Astrocyte of the cerebellum (primary cell): ENCODE measurements at places on chromosomes 11 and 22.

DNA sequence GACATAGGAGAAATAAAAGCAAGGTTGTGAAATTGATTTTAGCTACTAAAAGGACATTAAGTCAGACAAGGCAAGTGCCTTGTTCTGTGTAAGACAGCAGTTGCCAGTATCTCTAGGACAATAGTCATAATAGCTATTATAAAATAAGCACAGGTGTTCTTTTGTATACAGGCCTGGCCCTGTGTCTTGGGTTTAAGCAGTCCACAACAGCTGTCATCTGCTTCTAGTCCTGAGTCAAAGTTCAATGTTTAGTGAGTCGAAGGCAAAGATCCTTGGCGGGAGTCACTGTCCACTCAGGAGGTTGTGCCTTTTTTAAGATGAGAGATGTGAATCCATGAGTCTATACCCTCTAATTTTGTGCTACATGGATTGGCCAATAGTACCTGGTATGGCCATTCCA is 79.5 kb downstream of the SC5D start:
- no peak for DNase-seq

DNA sequence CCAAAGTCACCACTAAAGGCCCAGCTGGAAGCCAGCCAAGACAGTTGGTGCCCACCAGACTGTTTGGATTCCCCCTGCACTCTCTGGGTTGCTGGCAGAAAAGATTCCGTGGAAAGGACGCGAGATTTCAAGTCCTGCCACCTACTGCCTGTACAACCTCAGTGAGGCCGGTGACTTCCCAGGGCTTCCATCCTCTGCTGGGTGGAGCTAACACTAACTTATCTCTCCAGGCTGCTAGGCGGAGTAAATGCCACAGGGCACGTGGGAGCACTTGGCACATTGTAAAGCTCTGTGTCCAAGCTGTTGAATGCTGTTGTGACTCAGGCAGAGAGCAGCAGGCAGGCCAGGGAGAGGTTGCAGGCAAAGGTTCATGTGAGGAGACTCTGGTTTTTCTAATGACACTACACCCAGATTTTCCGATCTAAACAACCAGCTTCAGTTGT is 50.9 kb upstream of the CDON start:
- peak; percentile 70 for DNase-seq

DNA sequence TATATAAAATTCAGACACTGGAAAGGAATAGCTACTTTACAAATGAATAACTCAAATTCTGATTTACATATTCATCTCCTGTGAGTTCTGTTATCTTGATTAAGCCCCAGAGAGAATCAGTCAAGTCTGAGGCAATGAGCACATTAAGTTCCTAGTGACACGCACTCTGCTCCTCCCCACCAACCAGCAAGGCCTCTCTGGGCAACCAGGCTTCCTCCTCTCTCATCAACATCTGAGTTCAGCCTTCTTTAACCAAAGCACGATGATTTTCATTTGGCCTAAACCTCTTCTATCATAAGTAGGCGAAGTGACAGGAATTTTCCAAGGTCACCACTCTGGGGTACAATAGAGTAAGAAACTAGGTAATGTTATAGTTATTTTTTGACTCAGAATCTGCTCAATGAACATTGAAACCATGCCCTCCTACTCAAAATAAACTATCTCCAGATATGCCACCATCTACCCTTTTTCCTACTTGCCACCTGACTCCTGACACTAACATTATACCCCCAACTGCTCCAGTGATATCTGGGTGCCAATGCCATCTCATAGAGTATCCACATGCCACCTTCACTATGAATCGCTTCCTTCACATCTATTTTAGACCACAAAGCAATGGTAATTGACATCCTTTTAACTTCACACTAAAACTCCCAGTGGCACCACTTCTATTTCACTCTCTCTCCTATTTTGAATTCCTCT is 114.8 kb downstream of the FAM76B start:
- no peak for DNase-seq

DNA sequence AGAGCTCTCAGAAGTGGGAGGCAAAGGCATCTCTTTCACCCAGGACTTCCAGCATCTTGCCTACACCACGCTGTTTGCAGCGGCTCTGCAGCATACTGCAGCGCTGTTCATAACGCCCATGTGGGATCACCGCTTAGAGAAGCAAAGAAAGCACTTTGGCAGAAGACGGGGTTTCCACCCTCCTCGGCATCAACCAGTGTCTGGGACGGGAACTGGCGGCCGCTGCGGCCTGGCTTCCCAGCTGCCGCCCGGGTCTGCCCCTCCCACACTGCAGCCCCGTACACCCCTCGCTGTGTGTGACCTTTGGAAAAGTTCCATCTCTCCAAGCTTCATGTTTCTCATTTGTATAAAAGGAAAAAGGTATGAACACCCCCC is 545 bp upstream of the TIRAP start:
- no peak for DNase-seq

DNA sequence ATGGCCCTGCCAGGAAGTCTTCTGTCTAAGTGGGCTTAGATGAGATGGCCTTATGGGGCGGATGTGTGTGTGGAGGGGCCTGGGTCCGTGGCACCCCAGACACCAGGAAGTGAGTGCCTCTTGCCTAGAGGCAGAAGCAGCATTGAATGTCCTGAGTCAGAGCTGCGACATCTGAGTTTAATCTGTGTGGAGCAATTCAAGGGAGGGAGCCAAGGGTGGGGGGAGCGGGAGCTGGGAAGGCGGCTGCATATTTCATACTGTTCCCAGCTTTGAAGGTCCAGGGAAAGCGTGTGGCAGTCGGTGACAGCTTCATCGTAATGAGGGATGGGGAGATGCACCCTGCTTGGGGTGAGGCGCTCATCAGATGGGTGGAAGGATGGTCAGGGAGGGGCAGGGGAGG is 73.5 kb upstream of the THY1 start:
- no peak for DNase-seq

DNA sequence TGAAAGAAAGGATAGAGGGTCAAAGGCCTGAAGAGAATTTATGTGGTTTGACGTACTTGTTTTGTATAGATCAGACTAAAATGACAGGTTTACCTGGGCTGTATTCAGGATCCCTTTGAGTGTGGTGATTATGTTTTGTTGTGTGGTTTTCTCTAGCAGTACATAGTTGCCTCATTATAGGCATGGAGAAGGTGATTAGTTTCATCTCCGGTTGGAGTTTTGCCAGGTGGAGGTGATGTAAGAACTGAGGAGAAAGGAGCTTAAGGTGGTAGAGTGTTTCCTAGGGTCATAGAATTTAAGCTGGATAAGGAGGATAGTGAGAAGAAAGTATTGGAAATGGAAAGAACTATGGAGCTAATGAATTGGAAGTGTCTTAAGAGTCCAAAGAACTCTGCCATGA is 229.0 kb downstream of the TMEM135 start:
- no peak for DNase-seq

- peak; percentile 38 for DNase-seq
These were observed 90.0 kb downstream of the GRIK4 start for GRCh38 chr11:120601536-120601935.

- peak; percentile 64 for DNase-seq
These were observed 7.7 kb downstream of the SLC25A18 start for GRCh38 chr22:17570851-17571631.

DNA sequence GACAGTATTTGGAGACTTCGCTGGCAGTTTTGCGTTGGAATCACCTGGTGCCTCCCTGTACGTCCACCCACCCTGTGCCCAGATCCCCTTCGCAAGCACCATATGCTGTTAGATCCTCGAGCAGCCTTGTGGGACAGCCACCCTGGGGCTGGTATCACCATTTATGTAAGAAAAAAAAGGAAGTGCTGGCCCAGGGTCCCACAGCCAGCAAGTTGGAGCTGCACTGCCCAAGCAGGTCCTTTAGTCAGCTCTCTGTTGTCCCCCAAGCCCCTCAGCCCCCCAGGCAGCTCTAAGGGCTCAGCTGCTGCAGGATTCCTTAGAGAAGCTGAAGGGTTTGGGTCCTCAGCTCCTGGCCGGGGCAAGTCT is 80.3 kb downstream of the FBLN1 start:
- no peak for DNase-seq

DNA sequence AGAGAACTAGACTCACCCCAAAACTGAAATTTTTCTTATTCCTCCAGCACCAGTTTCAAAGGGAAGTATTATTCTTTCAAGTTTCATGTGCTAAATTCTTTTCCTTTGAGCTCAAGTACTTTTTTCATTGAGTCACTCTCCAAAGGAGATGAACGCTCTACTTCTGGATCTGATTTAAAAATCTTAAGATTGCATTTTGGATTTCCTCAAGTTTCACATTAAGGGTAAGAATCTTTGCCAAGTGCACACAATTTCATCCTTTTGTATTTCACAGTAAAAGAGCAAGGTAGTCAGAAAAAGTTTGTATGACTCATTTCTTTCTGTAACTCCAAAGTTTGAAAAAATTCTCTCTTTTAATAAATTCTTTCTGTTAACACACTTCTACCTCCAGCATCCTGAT is 435.5 kb downstream of the RAB38 start:
- DNase-seq: peak; percentile 32

DNA sequence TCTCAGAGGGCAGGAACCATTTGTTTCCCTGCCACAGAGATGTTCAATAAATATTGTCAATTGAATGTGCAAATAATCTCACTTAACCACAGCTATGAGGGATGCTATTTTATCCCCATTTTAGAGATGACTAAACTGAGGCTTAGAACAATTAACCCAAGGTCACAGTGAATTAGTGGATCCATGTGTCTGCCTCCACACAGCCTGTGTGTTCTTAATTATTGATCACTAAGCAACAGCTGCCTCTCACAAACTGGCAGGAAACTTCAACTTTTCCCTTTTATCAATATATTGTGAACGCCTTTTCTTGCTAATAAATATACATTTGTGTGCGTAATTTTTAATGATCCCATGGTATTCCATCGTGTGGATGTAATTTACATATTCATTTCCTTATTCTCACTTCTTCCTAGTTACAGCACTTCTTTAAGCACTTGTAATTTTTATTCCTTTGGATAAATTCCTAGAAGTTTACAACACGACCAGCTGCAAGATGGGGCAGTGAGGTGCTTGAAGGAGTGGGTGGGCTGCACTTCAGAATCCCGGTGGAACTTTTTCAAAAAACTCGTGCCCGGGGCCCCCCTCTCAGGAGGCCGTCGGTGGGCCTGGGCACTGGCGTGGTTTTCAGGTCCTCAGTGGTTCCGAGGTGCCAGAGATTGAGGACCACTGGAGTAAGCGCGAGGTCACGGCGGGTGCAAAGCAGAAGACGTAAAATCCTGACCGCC is 915 bp upstream of the SREBF2 start:
- no peak for DNase-seq

DNA sequence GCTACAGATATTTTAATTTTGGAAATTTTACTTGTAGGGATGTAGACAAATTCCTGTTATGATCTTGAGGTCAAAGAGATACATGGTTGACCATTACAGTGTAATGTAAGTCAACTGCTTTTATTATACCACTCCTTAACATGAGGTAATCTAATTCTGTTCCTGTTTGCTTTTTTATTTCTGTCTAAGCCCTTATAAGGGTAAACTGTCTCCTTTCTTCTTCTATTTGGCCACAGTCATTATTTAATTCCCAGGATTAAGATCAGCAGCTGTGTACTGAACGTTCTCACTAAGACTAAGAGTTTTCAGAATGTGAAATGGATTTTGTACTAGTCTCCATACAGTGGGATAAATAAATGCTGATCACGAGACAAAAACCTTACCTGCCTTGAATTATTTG is 32.8 kb downstream of the C2CD3 start:
- no peak for DNase-seq

DNA sequence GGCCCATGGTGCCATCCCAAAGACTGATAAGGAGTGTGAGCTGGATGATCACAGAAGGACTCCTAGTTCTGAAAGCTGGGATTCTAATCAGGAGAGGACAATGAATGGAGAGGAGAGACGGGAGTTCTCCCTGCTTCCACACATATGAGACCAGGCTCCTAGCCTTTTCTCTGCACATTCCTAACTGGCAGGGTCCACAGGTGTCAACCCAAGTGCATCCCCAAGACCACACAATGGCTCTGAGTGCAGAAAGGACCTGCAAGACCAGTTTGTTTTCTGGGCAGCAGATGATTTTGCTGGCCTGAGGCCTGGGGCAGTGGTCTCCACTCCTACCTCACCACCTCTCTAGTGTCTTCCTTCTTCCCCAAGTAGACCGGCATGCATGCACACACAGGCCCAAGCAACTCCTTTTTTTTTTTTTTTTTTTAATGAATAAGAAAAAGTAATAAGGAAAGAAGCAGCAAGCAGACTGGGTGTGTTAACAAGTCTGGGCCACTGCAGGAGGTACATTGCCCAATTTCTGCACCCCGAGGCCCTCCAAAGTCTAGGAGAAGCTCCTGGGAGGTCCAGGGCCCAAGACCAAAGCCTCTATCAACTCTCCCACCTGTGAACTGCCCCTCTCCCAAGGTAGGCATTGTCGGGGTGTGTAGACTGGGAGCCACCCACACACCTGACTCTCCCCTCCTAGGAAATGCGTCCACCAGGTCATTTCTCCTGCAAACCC is 1.2 kb upstream of the TSKU start:
- DNase-seq: no peak
